ENCODE measurements at places on chromosomes 4 and X.
A peak's percentile ranks its signal among the peaks of the same experiment; 100 is the strongest.

GRCh38 chr4:101843054-101843453 is 52.5 kb downstream of the BANK1 start:
- no peak for DNase-seq

- DNase-seq = no peak
Measured at GRCh38 chr4:153522802-153523094, 56.6 kb downstream of the TMEM131L start.

GRCh38 chr4:16118090-16118489 is 34.3 kb upstream of the PROM1 start:
- DNase-seq = no peak

DNA sequence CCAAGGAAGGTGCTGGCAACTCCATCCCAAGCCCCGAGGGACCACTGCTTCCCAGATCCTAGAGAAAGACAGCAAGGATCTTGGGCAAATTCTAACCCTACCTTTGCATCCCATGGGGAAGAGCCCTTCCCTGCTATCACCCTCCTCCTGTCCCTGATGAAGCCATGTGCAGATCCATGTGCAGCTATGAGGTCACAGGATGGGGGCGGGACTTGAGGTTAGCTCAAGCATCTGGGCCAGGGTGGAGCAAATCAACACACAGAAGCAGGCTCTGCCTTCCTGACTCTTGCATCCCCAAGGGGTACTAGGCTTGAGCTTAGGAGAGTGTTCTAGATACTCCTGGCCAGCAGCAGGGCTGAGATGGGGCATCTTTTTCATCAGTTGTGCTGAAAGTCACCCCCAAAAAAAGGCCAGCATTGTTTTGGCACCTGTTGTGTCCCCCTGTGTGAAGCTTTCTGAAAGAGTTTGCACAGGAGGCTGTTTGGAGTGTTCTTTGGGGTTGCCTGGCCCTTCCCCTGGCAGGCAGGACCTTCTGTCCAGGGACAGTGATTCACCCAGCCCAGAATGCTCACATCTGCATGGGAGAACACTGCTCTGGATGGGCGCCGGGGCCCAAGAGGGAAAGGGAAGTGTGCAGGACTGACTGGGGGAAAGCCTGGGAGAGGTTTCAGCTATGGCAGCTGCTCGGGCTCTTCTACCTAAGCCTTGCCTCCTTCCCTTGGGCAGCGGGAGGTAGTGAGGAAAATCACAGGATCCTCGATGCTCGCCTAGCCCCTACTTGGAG is 50.8 kb downstream of the PRPS1 start:
- no peak for DNase-seq

DNA sequence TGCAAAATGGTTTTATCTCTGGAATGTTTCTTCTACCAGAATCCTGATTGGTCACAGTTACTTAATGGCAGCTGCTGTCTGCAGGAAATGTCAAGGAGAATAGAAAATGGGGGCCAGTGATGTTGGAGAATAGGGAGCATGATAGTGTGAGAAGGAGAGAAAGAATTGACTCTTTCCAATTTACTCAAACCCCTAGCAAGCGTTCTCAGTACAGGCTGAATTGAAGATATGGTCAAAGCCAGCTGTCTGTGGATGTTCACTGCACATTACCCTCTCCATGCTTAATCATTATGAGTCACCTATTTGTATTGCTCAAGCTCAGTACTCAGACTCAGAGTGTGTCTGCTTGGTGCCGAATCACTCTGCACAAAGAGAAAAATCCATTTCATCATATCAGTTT is 57.8 kb upstream of the FAM47B start:
- DNase-seq = peak; percentile 66

DNA sequence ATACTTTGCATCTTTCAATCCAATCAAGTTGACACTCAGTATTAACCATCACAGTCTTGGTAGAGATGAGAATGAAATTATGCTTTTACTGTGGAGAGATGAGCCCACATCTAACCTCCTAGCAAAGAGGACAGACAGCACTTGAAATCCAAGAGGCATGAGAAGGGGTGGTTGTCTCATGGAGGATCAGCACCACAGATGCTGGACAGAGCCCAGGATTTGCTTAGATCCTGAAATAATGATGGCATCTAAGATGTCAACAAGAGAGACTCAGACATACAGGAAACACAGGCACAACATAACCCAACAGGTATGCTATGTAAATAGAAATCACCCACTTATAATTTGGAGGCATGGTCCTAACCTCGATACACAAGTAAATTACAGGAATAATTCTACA is 74.3 kb upstream of the VCX2 start:
- no peak for DNase-seq

DNA sequence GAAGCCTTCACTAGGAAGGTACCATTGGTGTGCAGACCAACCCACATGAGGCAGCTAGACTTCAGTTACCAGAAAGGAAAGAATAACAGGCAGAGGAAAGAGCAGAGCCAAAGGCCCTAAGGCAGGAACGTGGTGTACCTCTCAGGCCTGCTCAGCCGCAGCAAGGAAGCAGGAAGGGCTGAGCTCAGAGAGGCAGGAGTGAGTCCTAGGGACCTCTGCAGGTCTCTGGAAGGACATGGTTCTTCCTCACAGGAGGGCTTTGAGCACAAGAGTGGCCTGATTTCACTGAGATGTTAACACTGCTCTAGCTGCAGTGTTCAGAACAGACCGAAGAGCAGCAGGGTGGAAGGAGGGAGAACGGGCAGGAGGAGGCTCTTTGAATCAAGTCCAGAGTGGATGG is 124.6 kb downstream of the DCHS2 start:
- no peak for DNase-seq

GRCh38 chr4:74118600-74119338 is 19.8 kb upstream of the CXCL2 start:
- DNase-seq = no peak

- no peak for DNase-seq
Measured at GRCh38 chr4:101992446-101992845, 201.9 kb downstream of the BANK1 start.

DNA sequence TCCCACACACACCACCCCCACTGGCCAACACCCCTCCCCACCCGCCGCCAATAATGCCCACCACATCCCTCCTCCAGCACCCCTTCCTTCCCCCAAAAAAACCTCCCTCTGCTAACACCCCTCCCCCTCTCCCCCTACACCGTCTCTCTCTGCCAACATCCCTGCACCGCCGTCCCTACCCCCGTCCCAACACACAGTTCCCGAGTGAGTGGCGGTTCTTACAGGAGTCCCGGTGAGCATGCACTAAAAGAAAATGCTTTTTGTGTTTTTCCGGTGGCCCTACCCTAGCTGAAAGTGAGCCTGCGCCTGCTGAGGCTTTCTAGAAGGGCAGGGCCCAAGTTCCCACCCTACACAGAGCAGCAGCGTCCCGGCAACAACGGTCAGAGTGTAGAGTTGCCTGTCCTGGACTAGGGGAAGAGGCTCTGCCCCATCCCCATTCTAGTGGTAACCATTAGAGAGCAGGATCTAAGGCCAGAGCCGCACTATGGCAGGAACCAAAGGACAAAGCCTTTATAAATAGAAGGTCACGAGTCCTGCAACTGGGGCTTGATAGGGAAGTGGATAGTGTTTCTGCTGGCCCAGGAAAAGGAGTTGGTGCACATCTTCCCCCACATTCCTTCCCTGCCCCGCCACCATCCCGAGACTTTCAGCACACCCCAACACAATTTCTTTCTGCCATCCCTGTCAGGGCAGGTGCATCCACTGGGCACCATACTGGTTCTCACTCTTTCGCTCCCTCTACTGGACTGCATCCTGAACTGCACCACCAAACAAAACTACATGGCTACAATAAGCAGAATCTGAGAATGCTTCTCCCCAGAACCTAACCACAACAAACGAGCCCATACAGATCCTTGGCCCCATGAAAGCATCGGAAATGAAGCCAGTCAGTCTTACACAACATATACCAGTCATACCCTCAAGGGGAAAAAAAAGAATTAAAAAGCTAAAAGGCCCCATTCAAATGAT is 78.1 kb upstream of the PAGE3 start:
- DNase-seq = peak; percentile 23

- no peak for DNase-seq
Measured at GRCh38 chr4:101294597-101294996, 52.7 kb downstream of the PPP3CA start.

GRCh38 chr4:172628263-172628662 is 540.3 kb upstream of the GALNT7 start:
- no peak for DNase-seq

DNA sequence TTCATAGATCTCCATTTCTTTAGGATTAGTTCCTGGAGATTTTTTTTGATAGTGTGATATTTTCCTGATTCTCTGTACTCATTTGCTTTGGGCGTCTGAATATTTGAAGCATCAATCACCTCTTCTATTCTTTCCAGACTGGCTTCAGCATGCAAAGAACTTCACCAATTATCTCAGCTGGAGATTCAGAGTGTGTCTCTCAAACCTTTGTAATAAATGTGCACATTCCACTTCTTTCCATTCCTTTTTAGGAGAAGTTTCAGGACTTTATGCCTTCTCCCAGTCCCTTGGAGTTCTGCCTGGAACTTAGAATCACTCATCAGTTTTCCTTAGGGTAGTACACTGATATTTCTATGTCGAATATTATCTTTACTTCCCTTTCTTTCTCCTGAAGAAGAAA is 334.8 kb downstream of the TEX13C start:
- DNase-seq = no peak

- DNase-seq = no peak
Measured at GRCh38 chrX:1086444-1087409, 125.7 kb downstream of the CRLF2 start.

DNA sequence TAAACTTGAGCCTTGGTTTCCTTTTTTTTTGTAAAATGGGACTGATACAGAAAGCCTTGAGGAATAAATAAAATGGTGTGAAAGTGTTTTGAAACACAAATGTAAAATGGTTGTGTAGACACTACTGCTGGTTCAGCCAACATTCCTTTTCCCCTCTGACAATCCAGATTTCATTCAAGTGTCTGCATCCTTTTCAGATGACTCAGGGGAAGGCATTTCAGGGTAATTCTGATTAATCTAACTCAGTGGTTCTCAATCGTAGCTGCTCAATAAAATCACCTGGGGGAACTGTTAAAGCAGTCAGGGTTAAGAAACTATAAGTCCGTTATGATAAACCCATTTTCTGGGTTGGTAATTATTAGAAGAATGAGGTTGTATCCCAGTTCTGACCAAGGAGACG is 4.6 kb downstream of the ARHGAP10 start:
- peak; percentile 80 for DNase-seq

- DNase-seq = no peak
Measured at GRCh38 chrX:80572636-80573035, 152.4 kb downstream of the TENT5D start.

- DNase-seq = no peak
Measured at GRCh38 chr4:105154576-105154975, 7.9 kb downstream of the TET2 start.

- peak; percentile 62 for DNase-seq
Measured at GRCh38 chrX:15242899-15243555, 26.9 kb downstream of the ASB9 start.

- no peak for DNase-seq
Measured at GRCh38 chr4:35250761-35251160, 993.6 kb downstream of the ARAP2 start.

DNA sequence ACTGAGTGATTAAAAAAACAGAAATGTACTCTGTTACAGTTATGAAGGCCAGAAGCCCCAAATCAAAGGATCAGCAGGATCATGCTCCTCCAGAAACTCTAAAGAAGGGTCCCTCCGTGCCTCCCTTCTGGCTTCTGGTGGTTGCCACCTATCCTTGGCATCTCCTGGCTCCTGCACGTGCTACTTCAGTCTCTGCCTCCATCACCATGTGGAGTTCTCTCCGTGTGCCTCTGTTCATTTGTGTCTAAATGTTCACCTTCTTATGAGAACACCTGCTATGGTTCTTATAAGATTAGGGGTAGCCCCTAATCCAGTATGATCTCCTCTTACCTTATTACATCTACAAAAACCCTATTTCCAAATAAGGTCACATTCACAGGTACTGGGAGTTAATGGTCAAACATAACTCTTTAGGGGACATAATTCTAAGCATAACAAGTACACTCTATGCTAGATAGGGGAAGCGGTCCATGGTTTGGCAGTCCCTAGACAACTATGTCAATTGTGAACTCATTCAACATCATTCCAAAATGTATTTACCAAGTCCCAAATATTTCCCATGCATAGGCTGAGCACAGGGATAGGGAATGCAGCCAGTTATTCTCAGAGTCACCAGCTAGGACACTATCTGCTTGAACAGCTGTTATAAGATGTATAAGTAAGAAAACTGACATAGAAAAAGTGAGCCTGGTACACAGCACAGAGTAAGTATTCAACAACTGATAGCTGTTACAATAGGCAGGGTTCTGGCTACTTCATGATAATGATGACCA is 295.5 kb upstream of the BOD1L1 start:
- no peak for DNase-seq
